Liver (tissue), 10 donors: ENCODE measurements at places on chromosomes 7 and 10.

DNA sequence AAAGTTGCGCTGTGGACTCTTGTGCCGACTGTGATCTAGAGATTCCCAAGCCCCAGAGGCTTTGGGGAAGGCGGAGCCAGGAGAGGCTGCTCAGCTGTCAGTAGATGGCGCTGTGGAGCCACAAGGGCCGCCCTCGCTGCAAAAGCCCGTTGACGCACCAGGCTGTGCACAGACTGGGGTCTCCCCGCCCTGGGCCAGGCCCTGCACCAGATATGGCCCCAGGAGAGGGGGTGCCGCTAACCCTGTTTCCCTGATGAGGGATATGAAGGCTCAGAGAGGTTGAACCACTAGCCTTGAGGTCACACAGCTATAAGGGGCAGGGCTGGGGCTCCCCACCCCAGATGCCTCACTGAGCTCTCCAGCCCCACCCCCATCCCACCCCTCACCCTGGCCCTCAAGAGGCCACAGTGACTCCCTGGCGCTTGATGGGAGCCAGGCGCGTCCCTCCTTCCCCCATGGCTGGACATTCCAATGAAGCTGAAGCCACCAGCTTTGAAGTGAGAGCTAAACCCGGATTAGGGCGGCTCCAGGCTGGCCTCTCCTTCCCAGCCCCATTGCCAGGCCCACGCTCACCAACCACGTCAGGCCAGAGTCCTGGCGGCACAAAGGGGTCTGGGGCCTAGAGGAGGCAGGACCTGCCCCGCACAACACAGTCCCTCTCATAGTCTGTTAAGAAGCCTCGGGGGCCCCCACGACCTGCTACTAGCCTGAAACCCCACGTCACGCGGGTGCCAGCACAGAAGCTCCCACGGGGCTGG lies 26.4 kb downstream of the MYL10 start:
- no peaks in the 10 kb centered on the region for H3K36me3 ChIP-seq
- no peak overlapping the region for H3K27ac ChIP-seq
- no peak overlapping the region for H3K4me3 ChIP-seq

GRCh38 chr7:16084370-16084769 lies 337.0 kb downstream of the CRPPA start:
- DNase-seq = no peak
- H3K27me3 ChIP-seq = no peaks in the 10 kb centered on the region
- no peak overlapping the region for H3K27ac ChIP-seq
- H3K4me1 ChIP-seq = no peaks in the 10 kb centered on the region

DNA sequence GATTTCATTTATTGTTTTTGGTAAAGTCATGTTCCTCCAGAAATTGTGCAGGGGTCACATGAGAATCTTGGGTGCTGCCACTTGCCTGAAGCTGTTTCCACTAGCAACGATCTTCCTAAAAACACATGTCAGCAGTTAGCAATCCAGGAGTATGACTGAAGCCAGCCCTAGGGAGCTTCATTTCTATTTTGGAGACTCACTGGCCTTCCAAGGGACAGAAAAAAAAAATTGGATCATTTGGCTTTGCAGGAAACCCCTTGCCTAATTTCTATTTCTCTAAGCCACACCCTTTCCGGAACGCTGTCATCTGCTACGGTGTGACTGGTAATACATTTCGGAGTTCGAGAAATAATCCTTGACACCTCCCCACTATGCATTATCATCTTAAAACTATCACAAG lies 204.7 kb downstream of the TAX1BP1 start:
- no peaks in the 10 kb centered on the region for H3K36me3 ChIP-seq
- no peak overlapping the region for H3K27ac ChIP-seq
- no peaks in the 10 kb centered on the region for H3K4me1 ChIP-seq
- no peaks in the 10 kb centered on the region for H3K27me3 ChIP-seq

GRCh38 chr10:91930939-91931338 lies 7.4 kb downstream of the BTAF1 start:
- no peak overlapping the region for H3K4me3 ChIP-seq
- no peak for DNase-seq
- H3K27me3 ChIP-seq = no peaks in the 10 kb centered on the region
- H3K4me1 ChIP-seq = peaks cover 3% of the 10 kb centered on the region
- H3K36me3 ChIP-seq = peaks cover 4% of the 10 kb centered on the region

GRCh38 chr10:79482741-79483140 lies 29.6 kb upstream of the EIF5AL1 start:
- H3K27ac ChIP-seq = no peak overlapping the region
- DNase-seq = no peak
- no peaks in the 10 kb centered on the region for H3K36me3 ChIP-seq
- no peak overlapping the region for H3K4me3 ChIP-seq

- DNase-seq = no peak
- H3K36me3 ChIP-seq = no peaks in the 10 kb centered on the region
- no peak overlapping the region for H3K4me3 ChIP-seq
- H3K4me1 ChIP-seq = no peaks in the 10 kb centered on the region
- H3K27me3 ChIP-seq = no peaks in the 10 kb centered on the region
- no peak overlapping the region for H3K27ac ChIP-seq
Measured at GRCh38 chr7:12133865-12134264, 77.2 kb upstream of the TMEM106B start.

DNA sequence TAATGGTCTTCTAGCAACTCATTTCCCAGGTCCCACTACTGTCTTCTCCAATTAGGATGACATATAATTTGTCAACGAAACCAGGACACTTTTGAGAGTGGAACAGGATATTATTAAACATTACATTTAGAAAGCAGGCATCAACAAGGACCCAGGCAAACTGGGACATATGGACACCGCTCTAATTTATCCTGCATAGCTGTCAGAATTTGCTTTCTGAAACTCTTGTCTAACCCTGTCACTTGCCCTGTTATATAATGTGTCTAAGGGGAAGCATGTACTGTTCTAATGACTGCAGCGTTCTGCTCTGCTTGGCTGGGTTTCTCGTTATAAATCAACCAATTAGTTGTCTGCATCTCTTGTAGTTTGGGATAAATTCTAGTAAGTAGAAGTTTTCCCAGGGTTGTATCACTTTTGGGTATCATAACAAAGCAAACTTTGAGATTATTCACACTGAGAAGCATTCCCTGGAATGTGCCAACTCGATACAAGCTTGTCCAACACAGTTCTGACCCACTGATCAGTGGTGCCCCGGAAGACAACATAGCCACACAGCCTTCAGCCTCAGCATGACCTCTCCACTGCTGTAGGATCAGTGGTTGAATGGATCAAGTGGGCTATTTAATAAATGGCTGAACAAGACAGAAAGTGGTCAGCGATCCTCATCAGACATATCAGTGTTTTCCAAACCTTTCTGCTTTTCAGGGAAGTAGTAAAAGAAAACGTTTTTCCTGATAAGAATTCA lies 228.1 kb downstream of the KIF20B start:
- H3K4me3 ChIP-seq = no peak overlapping the region
- no peaks in the 10 kb centered on the region for H3K4me1 ChIP-seq
- no peaks in the 10 kb centered on the region for H3K27me3 ChIP-seq
- no peaks in the 10 kb centered on the region for H3K36me3 ChIP-seq
- DNase-seq = no peak
- no peak overlapping the region for H3K27ac ChIP-seq

DNA sequence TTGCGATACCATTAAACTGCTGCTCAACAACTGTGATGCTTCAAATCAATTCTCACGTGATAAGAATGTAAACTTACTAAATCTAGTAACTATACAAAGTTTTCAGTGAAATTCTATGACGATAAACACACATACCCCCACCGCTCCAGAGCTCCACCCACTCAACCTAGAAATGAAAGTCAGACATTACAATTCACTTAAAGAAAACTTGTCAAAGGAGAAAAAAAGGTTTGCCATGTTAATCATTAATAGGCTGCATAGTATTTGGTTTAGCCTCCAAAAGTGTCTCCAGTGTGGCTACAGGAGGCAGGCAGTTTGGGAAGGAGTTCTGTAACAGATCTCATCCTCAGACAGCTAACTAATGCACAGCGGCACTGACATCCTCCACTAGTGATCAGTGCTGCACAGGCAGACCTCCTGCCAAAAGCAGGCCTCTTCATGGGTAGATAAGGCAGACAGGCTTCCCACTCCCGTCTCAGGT lies 3.1 kb downstream of the HERPUD2 start:
- H3K36me3 ChIP-seq = no peaks in the 10 kb centered on the region
- no peak overlapping the region for H3K4me3 ChIP-seq
- no peaks in the 10 kb centered on the region for H3K27me3 ChIP-seq
- H3K4me1 ChIP-seq = peaks cover 26% of the 10 kb centered on the region

DNA sequence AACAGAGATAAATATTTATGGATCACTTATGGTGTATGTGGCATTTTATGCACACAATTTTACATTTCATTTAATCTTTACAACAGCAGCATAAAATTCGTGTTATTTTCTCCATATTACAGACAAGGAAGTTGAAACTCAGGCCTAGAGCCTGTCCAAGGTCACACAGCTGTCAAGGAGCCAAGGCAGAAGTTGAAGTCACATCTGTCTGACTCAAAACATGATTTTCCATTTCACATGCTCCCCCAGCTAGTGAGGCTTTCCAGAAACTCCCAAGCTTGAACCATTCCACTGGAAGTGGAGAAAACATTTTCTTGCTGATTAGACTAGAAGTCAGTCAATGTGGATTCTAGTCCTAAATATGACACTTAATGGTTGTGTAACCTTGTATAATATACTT lies 110.5 kb downstream of the HECTD2 start:
- H3K4me1 ChIP-seq = peaks cover 2% of the 10 kb centered on the region
- H3K36me3 ChIP-seq = no peaks in the 10 kb centered on the region

- peaks cover 2% of the 10 kb centered on the region for H3K36me3 ChIP-seq
- H3K27ac ChIP-seq = peak overlapping the region; percentile 91
- H3K4me1 ChIP-seq = peaks cover 4% of the 10 kb centered on the region
- no peak for DNase-seq
Measured at GRCh38 chr7:149027055-149027454, 1.2 kb downstream of the PDIA4 start.

GRCh38 chr7:84612981-84613681 lies 418.5 kb upstream of the SEMA3A start:
- H3K4me3 ChIP-seq = no peak overlapping the region
- no peak for DNase-seq
- no peaks in the 10 kb centered on the region for H3K36me3 ChIP-seq
- no peak overlapping the region for H3K27ac ChIP-seq
- peaks cover 2% of the 10 kb centered on the region for H3K27me3 ChIP-seq

DNA sequence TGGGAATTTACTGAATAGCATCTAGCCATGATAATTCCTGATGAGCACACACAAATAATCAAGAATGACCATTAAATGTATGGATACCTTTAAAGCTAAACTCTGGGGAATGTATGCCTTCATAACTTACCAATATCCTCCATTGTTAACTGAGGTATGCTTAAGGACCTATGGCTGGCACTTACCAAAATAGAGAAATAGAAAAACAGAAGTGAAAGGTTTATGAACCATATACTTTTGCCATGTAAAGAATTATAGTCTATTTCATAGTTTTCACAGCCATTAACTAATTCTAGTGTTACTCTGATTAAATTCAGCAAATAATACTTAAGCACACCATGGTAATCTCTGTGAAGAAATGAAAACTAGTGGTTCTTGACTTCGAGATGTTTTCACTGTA lies 1360.6 kb upstream of the LRRTM3 start:
- H3K4me1 ChIP-seq = peaks cover 2% of the 10 kb centered on the region
- DNase-seq = no peak
- no peaks in the 10 kb centered on the region for H3K27me3 ChIP-seq
- H3K27ac ChIP-seq = no peak overlapping the region

DNA sequence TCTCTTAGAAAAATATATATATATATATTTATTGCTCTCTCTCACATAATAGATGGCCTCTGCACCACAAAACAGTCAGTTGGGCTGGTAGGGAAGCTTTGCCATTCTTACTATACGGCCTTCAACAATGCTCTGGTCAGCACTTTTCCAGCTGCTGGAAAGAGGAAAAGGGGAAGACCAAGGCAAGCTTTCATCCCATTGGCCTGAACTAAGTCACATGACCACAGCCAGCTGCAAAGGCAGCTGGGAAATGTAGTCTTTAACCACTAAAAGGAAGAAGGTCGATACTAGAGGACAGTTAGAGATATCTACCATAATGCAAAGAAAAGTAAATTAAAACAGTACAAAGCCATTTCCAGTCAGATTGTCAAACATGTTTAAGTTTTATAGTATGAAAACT lies 58.4 kb upstream of the MACROH2A2 start:
- no peaks in the 10 kb centered on the region for H3K36me3 ChIP-seq
- DNase-seq = no peak
- H3K27me3 ChIP-seq = no peaks in the 10 kb centered on the region
- no peaks in the 10 kb centered on the region for H3K4me1 ChIP-seq
- H3K27ac ChIP-seq = no peak overlapping the region
- H3K4me3 ChIP-seq = no peak overlapping the region

DNA sequence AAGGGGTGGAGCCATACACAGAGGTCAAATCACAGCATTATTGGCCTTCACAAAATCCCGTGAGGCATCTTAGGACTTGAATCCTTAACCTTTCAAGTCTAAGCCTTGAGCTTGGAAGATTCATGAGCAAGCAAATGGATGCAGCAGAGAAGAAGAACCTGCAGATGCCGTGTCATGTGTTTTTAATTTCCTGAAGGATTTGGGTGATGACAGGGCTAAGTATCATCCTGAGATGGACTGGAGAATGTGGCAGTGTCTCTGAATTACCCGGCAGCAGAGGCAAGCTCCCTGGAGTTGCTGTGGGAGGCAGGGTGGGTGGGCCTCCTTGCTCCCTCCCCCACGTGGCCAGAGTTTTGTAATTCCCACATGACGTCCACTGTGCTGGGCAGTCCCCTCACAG lies 50.8 kb downstream of the GCC1 start:
- H3K4me1 ChIP-seq = no peaks in the 10 kb centered on the region
- no peaks in the 10 kb centered on the region for H3K36me3 ChIP-seq
- no peak overlapping the region for H3K4me3 ChIP-seq
- no peak overlapping the region for H3K27ac ChIP-seq
- H3K27me3 ChIP-seq = no peaks in the 10 kb centered on the region

DNA sequence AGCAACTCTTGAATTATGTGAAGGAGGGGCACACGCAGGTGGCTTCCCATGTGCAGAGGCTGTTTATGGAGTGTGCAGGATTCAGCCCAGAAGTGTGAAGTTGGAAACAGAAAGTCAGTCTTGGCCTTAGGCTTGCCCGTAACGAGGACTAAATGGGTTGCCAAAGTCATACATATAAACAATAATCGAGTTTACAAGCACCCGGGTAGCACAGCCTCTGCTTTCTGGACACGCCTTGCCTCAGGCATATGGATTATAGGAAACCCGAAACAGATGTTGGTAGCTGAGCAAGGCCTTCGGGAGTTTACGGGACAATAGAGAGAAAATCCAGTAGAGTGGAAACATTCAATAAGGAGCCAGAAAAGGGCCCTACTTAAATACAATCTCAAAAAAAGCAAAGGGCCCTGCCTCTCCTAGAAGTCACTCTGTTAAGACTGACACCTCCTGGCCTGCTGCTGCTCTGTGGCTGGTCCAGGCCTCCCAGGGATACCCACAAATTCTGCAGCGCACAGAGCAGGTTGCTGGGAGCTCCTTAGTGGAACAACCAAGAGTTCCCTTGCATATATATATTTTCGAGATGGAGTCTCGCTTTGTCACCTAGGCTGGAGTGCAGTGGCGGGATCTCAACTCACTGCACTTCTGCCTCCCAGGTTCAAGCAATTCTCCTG lies 48.5 kb downstream of the SMKR1 start:
- H3K4me3 ChIP-seq = no peak overlapping the region
- H3K36me3 ChIP-seq = no peaks in the 10 kb centered on the region
- no peaks in the 10 kb centered on the region for H3K27me3 ChIP-seq

GRCh38 chr10:121659236-121659635 lies 61.0 kb upstream of the FGFR2 start:
- no peak overlapping the region for H3K4me3 ChIP-seq
- no peaks in the 10 kb centered on the region for H3K4me1 ChIP-seq
- H3K27ac ChIP-seq = no peak overlapping the region
- no peak for DNase-seq
- H3K27me3 ChIP-seq = no peaks in the 10 kb centered on the region
- no peaks in the 10 kb centered on the region for H3K36me3 ChIP-seq
